ENCODE measurements at places on chromosomes 1 and 21. TPM values are rescaled to one million over a fixed set of nuclear protein-coding genes. Genes with fewer than 3 reads are reported as not detected.
A peak's percentile ranks its signal among the peaks of the same experiment; 100 is the strongest.

DNA sequence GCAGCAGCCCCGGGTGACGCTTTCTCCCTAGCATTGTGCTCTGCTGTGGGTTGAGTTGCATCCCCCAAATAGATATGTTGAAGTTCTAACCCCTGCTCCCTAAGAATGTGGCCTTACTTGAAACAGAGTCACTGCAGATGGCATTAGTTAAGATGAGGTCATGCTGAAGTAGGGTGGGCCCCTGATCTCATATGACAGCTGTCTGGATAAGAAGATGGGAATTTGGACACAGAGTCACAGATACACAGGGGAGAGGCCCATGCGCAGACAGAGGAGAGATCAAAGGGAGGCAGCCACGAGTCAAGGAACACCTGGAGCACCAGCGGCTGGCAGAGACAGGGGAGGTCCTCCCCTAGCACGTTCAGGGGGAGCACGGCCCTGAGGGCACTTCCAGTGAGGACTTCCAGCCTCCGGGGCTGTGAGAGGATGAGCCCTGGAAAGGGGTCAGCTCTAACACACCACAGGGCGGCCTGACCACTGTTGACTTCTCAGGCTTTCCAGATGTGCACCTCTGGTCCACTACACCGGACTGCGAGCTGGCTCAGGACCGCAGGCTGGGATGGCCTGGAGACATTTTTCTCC lies 46.4 kb downstream of the ABCG1 start:
- DNase-seq = no peak

DNA sequence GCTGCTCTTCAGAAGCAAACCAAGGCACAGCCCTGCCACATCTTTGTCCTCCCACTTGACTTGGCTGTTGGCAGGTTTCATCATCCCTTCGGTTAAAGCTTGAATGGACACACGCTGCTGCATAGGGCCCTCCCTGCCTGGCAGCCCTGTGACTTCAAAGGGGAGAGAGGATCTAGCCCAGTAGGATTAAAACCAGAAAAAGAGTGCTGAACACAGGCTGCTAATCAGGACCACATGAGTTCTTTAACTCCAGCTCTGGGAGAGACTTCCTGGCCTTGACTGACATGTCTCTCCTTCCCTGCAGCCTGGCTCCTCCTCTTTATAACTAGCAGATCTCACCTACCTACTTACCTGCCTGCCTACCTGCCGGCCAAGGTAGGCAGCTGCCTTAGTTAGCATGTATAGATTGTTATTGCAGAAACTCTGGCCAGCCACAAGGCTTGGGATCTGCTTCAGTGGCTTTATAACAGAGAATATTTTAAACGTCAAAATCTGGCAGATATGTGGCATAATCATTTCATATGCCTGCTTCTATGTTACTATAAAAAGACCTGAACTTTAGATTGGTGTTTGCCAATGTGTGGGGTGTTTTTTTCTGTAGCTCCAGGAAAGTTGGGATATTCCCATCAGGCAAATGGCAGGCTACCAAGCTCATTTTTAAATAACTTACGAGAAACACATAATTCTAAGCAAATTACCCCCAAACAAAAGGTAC lies 49.4 kb downstream of the ERG start:
- no peak for DNase-seq

DNA sequence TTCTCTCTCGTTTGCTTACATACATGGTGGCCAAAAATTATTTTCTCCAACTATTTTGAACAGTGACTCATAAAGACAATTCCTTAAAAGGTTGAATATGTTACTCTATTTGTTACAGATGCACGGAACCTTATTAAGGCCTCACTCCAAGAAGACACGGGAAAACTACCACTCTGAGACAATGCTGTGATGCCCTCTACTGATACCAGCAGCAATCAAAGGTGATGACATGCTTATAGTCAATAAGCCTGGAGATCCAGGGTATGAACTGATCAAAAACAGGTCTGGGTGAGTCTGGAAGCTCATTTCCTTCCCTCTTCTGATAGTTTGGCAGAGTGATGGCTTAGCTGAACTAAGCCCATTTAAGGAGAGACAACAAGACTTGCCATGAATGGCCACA lies 563.0 kb downstream of the LRRIQ3 start:
- no peak for DNase-seq

DNA sequence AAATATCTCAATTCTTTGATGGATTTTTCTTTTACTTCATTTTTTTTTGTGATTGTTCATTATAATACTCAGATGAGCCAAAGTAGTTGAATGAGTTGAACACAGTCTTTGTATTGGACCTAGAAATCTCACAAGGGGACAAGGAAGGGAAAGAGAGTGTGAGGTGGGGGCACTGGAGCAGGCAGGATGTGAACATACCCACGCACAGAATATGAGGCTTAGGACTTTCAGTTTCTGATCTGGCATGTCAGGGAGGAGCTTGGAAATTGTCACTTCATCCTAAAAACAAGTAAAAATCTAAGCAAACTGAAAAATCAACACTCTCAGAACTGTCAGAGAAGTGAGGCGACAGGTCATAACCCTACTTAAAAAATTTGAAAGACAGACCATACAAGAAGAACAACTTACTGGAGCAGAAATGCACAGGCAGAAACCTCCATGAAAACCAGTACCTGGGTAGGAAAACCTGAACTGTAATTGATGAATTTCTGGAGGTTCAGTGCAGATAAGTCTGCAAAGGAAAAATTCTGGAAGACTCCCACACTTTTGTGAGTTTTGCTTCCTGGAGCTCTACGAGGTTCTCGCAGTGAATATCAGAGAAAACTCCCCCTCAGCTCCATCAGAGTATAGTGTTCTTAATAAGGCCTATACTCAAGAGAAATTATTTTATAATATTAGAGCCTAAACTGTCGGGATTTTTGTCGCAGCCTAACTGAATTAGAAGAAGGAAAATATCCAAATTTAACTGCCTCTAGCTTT lies 3.6 kb upstream of the PTGS2 start:
- DNase-seq = no peak

- no peak for DNase-seq
Measured at GRCh38 chr1:3468236-3469103, 14.0 kb downstream of the ARHGEF16 start.

- DNase-seq = no peak
Measured at GRCh38 chr21:29682800-29683199, 257.0 kb downstream of the GRIK1 start.

- DNase-seq = no peak
Measured at GRCh38 chr1:219085988-219086387, 87.7 kb upstream of the LYPLAL1 start.

DNA sequence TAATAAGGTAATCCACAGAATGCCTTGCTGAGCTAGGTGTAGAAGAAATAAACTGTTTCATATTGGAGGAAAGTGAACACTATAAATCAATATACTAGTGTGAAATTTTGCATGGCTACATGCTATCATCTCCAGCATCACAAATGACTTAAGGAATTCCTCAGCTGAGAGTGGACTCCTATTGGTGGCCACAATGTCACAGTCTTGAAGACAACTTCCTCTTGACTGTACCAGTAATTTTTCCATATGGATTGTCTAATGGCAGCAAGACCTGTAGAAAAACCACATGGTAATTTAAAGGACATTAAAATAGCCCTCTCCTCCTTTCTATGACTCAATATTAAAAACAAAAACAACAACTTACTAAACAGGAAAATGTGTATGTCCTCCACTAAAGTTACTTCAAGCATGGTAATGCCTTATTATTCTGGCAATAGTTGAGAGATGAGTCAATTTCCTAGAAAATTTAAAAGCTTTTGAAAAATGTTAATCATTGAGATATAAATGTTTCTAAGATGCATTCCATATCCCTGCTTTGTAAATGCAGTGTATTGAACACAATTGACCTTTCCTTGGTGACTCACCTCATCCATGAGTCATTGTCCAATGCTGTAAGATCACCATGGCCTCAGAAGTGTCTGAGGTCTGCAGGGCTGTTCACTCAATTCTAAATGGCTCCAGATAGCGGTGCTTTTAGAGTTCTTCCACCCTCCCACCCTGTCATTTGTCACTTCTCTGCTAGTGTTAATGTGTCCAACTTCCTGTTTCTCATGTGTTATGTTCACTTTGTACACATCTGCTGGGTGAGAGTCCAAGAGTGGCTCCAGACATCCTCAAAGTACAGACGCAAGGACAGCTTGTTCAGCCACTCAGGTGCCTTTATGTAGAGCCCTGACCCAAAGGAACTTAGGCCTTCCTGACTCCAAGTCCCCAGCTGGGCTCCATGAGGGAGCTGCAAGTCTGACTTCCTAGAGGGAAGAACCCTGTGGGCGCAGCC lies 32.8 kb upstream of the DNASE2B start:
- peak; percentile 89 for DNase-seq

DNA sequence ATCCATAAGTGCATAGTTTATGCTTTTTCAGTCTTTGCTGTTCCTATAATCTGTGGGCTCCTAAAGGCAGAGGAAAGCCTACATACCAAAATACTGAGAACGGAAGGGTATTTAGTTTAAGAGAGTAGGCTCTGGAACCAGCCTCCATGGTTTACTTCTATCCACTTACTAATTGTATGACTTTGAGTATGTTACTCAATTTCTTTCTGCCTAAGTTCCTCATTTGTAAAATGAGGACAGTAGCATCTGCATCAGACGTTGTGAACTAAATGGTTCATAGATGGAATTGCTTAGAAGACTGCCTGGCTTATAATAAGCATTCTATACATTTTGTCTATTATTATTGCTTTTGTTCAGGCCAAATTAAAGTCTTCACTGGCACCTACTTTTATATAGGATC lies 111.0 kb downstream of the NTNG1 start:
- DNase-seq = no peak

GRCh38 chr1:159879977-159880376 lies 17.5 kb upstream of the VSIG8 start:
- no peak for DNase-seq

- no peak for DNase-seq
Measured at GRCh38 chr1:23083714-23084480, 64.6 kb downstream of the KDM1A start.

GRCh38 chr21:21864321-21864840 lies 866.2 kb downstream of the NCAM2 start:
- no peak for DNase-seq

DNA sequence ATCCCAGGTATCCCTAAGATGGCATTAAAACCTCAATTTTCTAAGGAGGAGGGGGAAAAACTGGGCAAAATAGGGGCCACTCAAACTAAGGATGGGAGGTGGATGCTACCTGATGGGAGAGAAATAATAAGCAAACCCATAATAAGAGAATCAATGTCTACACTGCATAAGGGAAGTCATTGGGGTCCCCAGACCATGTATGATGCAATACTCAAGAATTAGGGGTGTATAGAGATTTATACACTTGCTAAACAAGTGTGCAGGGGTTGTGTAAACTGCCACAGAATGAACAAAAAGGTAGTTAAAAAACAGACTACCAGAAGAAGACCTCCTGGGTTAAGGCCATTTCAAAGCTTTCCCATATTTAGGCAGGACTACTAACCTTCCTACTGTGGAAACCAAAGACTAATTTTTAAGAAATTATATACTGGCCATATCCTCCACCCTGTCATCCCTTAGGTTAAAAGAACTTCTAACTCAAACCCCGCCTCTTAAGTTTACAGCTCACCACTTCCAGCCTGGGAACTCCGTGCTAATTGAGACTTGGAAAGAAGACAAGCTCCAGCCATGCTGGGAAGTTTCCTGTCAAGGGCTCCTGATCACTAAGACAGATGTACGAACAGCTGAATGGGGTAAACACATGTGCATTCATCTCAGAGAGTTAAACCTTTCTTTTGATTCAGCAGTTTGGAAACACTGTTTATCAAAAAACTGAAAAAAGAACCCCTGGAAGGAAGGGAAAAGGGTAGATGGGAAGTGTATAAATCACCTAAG lies 64.4 kb upstream of the TLR5 start:
- DNase-seq = no peak

DNA sequence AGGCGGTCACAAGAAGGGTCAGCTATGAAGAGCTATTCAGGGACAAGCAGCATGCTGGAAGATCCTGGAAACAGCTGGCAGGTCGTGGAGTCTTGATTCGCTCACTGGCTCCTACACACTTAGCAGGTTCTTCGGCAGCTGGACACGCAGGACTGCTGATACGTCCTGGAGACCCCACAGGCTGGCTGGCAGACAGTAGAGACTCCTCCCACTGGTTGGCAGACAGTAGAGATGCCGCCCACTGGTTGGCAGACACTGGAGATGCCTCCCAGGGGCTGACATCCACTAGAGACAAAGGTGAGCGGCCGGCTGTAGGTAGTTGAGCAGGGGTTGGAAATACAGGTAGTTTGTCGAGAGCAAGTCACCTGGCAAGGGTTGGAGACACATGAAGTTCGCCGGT lies 466 bp downstream of the KRTAP11-1 start:
- DNase-seq = no peak

DNA sequence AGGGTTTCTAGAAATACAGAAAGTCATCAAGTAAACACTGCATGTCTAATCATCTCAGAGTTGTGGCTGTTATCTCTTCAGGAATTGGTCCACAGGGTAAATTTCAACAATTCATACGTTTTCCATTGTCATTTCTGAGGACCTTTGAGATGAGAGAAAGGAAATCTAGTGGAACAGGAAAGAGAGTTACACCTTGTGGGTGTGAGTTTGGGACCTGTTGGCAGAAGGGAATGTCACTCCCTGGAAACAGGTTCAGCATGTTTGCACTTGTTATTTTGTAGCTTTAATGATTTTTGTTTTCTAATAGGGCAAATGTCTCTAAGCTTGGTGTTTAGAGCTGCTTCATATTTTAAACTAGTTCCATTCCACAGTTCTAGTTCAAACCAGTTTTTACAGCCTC lies 5.6 kb downstream of the TMEM167B start:
- no peak for DNase-seq

- DNase-seq = no peak
Measured at GRCh38 chr1:40014812-40015594, 25.5 kb upstream of the CAP1 start.

DNA sequence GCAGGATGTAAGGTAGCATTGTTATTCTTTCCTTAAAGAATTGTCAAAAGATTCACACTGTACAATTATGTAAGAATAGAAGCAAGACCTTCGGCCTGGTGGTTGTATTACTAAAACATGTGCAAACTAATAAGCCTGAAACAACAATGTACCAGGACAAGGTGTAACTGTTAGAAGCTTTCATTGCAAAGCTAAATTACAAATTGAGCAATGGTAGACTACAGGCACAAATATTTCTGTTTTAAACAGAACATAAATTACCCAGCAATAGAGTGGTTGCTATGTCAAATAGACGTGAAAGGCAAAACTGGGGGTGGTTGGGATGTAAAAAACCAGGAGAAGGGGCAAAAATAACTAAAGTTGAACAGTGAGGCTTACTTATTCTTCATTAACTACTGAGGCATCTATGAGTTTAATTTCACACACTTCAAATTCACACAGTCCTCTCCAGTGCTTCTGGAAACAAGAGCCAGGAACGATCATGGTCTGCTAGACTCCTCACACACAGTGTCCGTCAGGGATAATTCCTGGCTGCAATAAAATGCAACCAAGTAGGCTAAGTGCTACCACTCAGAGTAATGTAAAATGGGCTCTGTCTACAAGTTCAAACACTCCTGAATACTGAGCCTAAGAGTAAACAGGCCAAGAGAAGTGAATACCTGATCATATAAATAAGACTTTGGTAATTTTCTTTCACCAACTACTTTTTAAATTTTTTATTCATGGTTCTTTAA lies 39.3 kb upstream of the C1orf198 start:
- no peak for DNase-seq

The WNT2B gene
- 0.80 TPM for total RNA-seq

The COL24A1 gene
- 0.07 TPM for total RNA-seq

The DIRAS3 gene
- total RNA-seq = 2.1 TPM

The TMEM61 gene
- 0.14 TPM for total RNA-seq

The SGIP1 gene
- total RNA-seq = 6.9 TPM

The E2F2 gene
- total RNA-seq = 6.5 TPM

The CD101 gene
- 0.14 TPM for total RNA-seq

The EFNA3 gene
- total RNA-seq = 1.7 TPM

The FCRL2 gene
- not detected for total RNA-seq

The ARHGEF16 gene
- total RNA-seq = 36.6 TPM

The TEDDM1 gene
- total RNA-seq = not detected
